ENCODE measurements at places on chromosomes 3 and 15.

GRCh38 chr3:159158213-159158612 lies 356.4 kb downstream of the MFSD1 start:
- no peak for DNase-seq

- DNase-seq = no peak
Measured at GRCh38 chr15:51203797-51204196, 109.1 kb upstream of the TNFAIP8L3 start.

GRCh38 chr3:14841836-14842235 lies 23.1 kb downstream of the FGD5 start:
- no peak for DNase-seq

DNA sequence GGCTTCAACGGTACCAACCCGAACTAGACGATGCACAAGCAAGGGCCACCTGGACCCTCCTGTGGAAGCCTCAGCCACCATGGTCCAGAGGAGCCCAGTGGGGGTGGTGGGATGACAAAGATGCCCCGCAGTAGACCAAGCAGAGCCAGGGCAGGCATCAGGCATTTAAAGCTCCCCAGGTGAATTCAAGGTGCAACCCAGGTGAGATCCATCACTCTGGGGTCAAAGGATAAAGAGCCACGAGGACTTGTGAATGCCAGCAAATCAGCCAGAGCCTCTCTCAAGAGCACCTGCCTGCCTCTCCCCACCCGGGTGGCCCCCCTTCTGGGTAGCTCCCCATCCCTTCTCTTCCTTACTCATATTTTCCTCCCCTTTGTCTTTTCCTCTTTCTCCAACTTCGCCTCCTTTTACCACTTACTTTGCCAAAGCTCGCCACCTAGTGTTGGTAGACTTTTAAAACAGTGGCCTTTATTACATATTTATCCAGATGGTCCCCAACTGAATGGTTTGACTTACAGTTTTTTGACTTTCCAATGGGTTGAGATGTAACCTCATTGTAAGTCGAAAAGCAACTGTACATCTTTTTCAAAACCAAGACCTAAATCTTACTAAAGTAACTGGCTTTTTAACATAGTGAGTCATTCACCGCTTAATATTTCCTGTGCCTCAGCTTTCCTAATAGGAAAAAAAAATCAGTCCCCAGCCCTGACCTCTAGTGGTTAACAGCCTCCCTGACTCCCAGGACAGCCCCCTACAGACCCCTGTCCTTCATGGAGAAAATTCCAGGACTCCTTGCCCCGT lies 18.8 kb downstream of the PLA2G4F start:
- no peak for DNase-seq

DNA sequence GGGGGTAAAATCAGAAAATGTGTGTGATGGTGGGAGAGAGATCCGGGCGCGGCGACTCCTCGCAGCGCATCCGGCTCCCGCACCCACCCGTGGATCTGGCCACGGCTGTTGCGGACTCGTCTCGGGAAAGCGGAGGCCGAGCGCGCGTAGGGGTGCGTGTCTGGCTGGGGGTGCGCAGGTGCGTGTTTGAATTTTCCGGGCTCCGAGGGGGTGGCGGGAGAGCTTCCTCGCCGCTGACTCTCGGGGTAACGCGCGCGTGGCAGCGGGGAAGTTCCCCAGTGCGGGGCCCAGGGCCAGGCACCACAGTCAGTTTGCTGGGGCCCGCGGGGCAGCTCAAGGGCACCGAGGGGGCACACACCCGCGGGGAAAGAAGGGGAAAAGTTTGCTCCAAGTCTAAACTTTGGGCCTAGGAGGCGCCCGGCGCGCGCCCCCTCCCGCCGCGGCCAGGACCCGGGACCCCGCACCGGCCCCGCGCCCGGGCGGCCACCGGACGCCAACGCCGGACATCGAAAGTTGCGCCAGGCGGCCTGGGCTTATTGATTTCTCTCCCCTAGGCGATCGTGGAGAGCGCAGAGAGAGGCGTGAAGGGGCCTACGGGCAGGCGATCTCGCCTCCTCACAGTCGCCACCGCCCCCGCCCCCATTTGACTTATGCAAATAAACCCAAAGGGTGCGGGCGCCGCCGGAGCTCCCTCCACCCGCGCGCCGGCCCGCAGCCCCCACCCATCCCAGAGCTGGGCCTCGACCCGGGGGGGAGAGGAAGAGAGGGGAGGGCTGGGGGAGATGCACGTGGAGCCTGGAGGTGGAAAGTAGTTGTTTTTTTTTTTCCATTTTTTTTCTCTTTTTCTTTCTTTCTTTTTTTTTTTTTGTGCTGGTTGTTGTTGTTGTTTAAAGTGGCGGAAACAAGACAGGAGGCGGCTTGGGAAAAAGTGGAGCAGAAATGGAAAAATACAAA lies 639 bp downstream of the FOXP1 start:
- peak; percentile 58 for DNase-seq

- no peak for DNase-seq
Measured at GRCh38 chr15:55322467-55322866, 3.4 kb downstream of the PIGB start.

DNA sequence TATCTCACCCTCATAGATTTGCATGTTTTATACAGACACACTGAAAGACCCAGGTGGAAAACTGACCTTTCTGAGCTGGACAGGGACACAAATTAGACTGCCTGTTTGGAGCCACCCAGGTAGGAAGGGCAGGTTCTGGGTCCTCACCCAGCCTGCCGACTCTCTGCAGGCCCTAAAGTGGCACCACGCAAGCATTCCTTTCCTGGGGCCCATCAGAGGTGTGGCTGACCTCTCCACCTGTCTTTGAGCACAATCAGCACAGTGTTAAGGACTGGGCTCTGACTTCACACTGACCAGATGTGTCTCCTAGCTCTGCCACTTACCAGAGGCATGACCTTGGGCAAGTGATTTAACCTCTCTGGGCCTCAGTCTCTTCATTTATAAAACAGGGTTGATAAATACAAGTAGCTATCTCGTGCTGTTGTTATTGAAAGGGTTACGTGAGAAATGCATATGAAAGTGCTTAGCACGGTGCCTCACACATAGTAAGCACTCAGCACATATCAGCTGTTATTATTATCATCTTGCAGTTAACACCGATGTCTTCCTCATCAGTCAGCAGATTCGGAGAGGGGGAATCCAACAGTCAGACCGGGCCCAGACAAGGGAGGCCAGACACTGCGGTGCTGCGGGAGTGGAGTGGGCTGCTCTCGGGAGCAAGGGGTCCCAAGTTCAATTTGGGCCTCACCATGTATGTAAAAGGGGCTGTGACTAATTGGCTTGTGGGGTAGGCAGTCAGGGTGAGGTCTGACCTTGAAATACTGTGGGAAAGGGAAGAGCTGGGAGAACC lies 2.0 kb upstream of the TBC1D2B start:
- no peak for DNase-seq

- no peak for DNase-seq
Measured at GRCh38 chr3:134797741-134798451, 2.8 kb downstream of the EPHB1 start.

DNA sequence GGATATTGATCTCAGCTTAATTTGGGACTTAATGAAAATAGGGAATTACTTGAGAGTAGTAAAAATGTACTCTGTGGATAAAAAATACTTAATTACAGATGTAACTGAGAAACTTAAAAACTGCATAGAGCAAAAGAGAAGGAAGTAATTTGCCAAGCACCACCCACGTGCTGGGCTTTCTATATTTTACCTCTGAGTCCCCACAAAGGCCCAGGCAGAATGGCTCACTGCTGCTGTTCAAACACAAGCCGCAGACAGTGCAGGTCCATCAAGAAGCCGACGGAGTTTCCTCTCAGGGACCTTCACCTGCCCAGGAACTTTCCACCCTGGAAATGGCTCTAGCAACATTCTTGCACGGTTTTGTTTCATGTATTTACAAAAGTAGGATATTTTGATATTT lies 77.2 kb upstream of the TRPM1 start:
- DNase-seq = no peak

- DNase-seq = no peak
Measured at GRCh38 chr15:58536414-58536813, 104.6 kb downstream of the LIPC start.

DNA sequence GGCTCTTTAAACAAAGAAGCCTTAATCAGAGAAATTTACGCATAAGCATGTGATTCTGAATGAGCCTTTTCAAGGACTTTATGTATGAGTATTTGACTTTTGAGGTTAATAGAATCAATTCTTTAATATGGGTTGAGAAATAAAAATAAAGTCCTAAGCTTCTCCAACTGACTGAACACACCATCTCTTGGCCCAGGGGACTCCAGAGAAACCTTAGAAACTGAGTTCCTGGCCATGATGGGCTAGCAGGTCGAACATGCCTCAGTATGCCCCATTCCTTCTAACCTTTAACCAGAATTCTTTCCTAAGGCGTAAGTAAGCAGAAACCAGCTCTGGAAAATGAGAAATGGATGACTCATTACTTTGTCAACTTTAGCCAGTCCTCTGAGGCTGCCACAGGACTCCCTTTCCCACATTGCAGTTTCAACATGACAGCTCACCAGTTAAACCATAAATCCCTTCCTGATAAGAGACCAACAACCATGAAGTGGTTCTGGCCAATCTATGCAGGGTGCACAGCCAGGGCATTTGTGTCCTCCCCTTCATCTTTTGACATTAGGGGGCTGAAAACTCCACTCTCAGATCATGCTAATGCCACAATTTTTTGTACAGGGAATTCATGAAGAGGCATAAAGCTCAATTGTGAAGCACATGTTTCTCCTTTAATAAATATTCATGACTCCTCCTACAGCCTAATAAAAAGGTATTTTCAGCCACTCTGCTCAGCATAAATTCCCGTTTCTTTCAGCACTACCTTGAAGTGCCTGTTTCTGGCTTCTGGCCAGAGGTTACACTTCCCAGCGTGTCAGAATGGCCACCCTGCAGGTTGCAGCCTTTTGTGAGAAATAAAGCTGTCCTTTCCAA lies 33.3 kb downstream of the TM4SF18 start:
- no peak for DNase-seq

- no peak for DNase-seq
Measured at GRCh38 chr3:30258426-30259392, 347.7 kb upstream of the TGFBR2 start.

- DNase-seq = no peak
Measured at GRCh38 chr15:74432968-74433591, 678 bp downstream of the SEMA7A start.

DNA sequence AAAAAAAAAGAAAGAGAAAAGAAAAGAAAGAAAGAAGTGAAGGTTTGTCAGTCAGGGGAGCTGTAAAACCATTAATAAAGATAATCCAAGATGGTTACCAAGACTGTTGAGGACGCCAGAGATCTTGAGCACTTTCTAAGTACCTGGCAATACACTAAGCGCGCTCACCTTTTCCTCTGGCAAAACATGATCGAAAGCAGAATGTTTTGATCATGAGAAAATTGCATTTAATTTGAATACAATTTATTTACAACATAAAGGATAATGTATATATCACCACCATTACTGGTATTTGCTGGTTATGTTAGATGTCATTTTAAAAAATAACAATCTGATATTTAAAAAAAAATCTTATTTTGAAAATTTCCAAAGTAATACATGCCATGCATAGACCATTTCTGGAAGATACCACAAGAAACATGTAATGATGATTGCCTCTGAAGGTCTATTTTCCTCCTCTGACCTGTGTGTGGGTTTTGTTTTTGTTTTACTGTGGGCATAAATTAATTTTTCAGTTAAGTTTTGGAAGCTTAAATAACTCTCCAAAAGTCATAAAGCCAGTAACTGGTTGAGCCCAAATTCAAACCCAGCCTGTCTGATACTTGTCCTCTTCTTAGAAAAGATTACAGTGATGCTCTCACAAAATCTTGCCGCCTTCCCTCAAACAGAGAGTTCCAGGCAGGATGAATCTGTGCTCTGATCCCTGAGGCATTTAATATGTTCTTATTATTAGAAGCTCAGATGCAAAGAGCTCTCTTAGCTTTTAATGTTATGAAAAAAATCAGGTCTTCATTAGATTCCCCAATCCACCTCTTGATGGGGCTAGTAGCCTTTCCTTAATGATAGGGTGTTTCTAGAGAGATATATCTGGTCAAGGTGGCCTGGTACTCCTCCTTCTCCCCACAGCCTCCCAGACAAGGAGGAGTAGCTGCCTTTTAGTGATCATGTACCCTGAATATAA lies 2.0 kb downstream of the B2M start:
- no peak for DNase-seq

GRCh38 chr3:13019243-13020095 lies 53.8 kb downstream of the IQSEC1 start:
- no peak for DNase-seq

DNA sequence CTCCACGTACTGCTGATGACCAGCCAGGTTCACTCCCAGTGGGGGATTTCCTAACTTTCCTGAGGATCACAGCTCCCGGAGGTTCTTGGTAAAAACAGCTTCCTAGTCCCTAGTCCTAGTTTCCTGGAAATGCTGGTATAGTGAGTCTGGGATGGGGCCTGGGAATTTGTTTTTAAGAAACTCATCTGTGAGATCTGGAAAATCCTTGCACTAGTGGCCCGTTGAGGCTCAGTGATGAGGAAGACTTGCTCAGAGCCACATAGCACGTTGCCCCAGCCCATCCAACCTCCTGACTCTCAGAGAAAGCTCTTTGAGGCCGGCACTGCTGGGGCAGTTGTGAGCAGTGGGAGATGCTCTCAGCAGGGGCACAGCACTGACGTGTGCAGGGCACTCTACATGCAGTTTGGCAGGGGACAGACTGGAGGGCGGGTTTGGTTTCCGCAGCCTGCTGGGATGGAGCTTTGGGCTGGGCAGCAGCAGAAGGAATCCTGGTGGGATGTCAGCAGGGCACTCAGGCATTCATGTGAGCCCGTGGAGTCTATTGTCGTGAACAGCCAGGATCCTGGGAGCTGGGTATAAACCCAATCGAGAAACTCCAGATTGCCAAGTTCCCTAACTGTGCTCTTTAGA lies 31.6 kb downstream of the SAXO2 start:
- DNase-seq = no peak

DNA sequence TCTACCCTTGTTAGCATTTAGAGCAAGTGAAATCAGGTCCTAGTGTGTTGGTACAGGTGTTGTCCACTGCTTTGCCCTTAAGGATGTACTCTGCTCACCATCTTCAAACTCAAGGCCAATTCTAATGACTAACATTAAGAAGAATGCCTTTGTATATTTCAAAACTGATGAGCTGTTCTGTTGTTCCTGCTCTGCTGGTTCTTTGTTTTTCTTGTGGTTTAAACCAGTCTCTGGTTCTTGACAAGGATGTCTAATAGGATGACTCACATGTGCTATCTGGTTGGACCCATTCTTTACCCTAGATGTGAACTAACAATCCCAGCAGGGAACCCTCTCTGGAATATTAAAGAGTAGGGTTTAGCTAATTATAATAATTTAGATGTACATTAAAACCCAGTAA lies 17.3 kb downstream of the ABHD5 start:
- DNase-seq = no peak
